ENCODE measurements at places on chromosomes 16 and 17.

- DNase-seq, result no peak
Observed at GRCh38 chr17:75321506-75321905, 32.3 kb upstream of the SLC25A19 start.

DNA sequence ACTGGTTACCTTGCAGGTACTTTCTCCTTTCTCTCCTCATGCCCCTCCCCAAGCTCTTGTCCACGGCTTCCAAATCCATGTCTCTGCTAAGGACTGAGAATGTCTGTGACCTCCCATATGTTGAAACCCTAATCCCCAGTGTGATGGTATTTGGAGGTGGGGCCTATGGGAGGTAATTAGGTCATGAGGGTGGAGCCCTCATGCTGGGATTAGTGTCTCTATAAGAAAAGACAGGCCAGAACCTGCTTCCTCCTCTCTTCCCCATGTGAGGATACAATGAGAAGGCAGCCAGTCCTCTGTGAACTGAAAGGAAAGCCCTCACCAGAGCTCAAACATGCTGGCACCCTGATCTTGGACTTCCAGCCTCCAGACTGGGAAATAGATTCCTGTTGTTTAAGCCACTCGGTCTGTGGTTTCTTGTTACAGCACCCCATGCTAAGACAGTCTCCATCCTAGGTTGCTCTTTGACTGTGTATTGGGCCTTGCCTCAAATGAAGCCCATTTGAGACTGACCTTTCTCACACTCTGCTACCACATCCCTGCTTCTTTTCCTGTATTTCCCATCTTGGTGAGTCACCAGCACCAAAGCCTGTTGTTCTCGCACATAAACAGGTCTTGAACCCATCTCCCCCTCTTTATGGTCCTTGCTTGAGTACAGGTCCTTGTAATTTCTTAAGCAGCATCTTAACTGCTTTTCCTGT, 135.0 kb downstream of the CDK5R1 start:
- no peak for DNase-seq

DNA sequence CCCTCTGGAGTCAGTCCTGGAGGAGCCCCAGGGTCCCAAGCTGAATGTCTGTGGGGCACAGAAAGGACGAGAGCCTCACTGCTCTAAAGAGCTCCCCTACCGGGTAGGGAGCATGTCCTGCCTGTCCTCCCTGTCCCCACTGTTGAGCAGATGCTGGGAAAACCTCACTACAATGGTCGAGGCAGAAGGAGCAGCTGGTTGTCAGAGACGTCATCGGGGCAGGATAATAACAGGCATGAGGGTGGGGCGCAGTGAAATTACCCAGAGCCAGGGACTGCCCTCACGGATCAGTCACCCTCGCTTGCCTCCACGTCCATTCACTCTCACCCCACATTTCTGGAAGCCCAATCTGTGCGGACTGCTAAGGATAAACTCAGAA, 538 bp downstream of the TM4SF5 start:
- no peak for DNase-seq

- DNase-seq, result no peak
Observed at GRCh38 chr17:81854974-81855774, 5.2 kb downstream of the P4HB start.

- no peak for DNase-seq
Observed at GRCh38 chr17:50192144-50192617, 9.2 kb downstream of the COL1A1 start.

GRCh38 chr17:44465276-44465675, 37.9 kb downstream of the GPATCH8 start:
- no peak for DNase-seq

GRCh38 chr17:64418506-64419339, 28.1 kb upstream of the PECAM1 start:
- DNase-seq, result peak; percentile 74

Measured in IMR-90 (cell line).